ENCODE measurements at places on chromosomes 3 and 15.

- no peak for DNase-seq
These were observed 94.6 kb upstream of the RASGRF1 start for GRCh38 chr15:79185199-79185598.

DNA sequence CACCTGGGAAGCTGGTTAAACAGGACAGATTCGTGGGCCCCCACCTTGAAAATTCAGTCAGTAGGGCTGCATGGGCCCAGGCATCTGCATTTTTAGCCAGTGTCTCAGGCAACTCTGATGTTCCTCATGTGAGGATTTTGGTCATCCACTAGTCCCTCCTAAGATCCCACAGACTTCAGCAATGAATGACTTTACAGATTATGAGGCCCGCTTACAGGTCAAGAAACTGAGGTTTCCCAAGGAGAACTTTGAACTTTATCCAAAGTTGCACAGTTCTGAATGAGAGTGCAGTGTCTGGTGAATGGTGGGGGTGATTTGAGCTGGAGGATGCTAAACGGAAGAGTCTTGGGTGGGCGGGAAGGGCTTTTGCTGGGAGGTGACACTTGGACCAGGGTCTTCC is 27.2 kb downstream of the SLC6A6 start:
- no peak for DNase-seq

- peak; percentile 30 for DNase-seq
These were observed 7.9 kb downstream of the ANP32A start for GRCh38 chr15:68812597-68813431.

DNA sequence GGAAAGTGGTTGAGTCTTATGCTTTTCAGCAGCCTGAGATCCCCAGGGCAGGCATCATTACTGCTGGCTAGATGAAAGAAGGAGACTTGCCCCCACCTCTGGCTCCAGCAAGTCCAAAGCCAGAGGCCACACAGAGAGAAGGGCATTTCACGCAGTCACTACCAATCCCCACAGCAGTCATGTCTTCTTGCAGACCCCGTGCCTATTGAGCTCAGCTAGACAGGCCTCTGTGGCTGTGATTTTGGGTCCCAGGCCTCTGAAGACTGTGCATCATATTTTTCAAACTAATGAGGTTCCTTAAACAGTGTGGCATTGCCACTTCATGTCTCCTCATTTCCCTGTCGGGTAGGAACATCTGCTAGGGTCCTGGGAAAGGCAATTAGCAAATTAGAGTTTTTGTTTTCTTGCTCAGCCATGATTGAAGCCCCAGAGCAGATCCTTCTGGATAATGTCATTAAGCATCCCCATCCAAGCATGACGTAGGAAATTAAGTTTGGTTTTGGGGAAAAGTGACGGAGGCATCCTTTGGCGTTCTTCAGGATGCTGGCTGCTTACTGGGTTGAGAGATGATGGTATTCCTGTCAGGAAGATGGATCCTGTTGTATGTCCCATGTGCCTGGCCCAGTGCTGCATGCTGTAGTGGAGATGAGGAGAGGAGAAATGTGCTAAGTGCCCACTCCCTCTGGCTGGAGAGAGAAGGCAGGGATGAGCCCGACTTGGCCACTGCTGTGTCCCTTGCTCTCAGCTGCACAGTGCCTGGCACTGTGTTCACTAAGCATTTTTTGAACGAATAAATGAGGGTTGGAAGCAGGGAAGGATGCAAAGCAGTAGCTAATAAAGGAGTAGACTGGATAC is 7.0 kb downstream of the SPSB4 start:
- no peak for DNase-seq

DNA sequence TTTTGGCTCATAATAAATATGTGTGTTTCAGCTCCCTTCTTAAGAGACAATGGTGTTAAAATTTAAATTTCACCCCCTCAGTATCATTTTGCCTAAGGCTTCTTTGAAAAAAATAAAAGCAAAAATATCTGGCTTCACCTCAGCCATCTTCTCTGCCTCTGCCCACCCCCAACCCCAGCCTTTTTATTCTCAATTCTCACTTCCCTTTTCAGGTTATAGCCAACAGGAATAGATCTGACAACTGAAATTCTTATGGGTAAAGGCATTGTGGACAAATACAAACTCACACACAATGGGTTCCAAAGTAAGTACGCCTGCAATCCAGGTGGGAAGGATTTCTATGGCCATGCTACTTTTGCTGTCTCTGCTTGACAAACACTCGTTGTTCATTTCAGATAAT is 399.0 kb upstream of the ARRDC4 start:
- DNase-seq = no peak

- no peak for DNase-seq
These were observed 26.1 kb downstream of the LOXL1 start for GRCh38 chr15:73952171-73952912.
